Pulmonary artery endothelial cell (primary cell): ENCODE measurements at places on chromosomes 1 and 21. TPM values are rescaled to one million over a fixed set of nuclear protein-coding genes. Genes with fewer than 3 reads are reported as not detected.

GRCh38 chr21:42092771-42093170, 21.7 kb downstream of the UMODL1 start:
- DNase-seq: no peak

- no peak for DNase-seq
These were observed 48.5 kb upstream of the FBXO28 start for GRCh38 chr1:224065455-224065854.

DNA sequence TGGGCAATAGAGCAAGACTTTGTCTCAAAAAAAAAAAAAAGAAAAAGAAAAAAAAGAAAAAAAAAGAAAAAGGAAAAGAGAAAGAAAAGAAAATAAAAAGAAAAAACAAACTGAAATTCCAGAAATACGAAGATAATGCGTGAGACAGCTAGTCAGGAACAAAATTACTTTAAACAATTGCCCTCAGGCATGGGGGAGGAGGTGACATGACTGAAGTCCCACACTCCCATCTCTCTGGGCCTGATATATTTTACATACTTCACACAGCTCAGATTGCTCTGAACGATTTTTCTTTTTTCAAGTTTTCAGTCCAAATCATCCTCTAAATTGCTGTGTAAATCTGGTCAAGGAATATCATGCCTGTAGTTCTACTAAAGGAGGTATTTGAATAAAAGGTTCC, 409.5 kb upstream of the DEPDC1 start:
- no peak for DNase-seq

- DNase-seq: no peak
These were observed 15.4 kb downstream of the RAP1GAP start for GRCh38 chr1:21653744-21654100.

DNA sequence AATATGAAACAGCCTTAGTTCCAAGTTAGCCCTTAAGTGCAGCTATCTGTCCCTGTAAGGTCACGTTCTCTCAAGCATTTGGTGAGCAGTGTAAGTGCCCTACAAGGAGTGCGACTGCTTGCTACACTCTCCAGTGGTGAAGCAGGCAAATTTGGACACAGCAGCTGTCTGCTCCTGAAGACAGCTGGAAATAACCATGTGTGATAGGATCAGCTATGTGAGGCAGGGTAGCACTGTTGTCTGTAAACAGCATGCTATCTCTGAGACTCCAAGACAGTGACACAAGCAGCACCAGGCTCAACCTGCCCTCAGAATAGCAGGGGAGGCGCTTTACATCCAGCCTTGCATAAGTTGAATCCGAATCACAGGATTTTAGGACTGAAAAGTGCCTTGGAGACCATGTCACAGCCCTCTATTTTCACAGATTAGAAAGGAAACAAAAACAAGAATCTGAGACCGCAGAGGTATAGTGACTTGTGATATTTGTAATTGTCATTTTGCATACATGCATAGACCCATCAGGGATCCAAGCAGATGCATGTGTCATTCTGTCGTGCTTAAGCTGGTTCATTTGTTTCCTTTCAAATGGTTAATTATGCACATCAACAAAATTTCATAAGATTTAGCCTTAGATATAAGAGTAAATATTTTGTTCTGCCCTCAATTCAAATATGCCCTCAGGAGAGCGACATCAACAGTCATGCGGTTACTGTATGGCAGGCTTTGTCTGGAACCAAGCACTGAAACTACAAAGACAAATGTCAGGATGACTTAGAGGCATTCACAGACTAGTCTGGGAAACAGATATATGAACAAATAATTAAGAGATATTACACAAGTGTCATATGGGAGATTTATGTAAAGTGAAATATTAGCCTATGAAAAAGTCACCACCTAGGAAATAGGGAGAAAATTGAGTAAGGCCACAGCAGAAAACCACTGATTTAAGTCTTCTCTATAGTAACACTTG, 134.9 kb upstream of the NRIP1 start:
- DNase-seq: no peak

- DNase-seq: no peak
These were observed 71.5 kb downstream of the SMYD3 start for GRCh38 chr1:246435421-246436041.

DNA sequence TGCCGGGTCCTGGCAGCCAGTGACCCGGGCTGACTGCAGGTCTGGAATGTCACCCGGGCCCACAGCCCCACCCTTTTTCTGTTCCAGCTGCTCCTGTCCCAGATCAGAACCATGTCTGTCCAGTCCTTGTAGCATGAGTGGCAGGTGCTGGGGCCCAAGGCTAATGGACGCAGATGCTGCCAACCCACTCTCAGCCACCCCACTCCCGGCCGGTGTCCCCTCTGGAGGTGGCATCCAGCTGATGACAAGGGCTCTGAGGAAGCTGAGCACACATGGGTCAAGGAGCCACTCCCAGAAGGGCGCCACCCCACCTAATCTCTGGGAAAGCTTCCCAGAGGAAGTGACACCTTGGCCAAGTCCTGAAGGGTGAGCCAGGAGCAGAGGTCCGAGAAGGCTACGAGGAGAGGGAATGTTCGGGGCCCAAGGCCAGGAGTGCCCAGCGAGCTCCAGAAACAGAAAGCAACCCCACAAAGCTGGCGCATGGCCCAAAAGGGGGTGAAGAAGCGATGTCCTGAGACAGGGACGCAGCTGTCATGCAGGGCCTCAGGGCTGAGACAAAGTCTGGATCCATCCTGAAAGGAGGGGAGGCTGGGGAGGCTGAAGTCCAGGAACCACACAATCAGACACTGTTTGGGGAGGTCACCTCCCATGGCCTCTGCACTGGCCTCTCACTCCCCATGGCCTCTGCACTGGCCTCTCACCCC, 39.5 kb downstream of the ACOT7 start:
- no peak for DNase-seq

- DNase-seq: no peak
These were observed 68.7 kb downstream of the MORN1 start for GRCh38 chr1:2322581-2323211.

DNA sequence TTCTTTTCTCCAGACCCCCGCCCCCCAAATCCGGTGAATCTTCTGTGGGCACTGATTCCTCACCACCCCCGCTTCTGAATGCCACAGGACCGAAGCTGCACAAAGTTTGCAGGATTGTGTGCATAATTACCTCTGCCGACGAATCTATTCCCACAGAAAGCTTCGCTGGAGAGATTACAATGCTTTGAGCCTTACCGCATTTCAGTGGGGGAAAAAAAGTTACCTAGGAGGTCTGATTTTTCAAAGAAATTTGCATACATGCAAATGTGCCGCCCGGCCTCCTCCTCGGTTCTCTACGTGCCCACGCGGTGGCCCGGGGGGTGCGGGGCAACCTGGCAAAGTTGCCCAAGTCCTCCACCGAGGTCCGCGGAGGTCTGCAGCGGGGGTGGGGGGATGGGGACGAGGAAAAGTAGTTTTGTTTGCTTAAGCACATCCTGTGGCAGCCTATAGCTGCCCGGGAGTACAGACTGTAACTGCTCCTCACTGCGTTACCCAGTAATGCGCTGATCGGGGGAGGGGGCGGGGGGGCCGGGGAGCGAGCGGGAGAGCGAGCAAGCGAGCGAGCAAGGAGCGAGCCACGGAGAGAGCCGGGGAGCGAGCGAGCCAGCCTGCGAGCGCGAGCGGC, 563 bp upstream of the NFIA start:
- DNase-seq: no peak

GRCh38 chr1:33099290-33100118, 18.6 kb downstream of the AZIN2 start:
- DNase-seq: no peak

- no peak for DNase-seq
These were observed 410 bp downstream of the ACTA1 start for GRCh38 chr1:229433364-229434004.

DNA sequence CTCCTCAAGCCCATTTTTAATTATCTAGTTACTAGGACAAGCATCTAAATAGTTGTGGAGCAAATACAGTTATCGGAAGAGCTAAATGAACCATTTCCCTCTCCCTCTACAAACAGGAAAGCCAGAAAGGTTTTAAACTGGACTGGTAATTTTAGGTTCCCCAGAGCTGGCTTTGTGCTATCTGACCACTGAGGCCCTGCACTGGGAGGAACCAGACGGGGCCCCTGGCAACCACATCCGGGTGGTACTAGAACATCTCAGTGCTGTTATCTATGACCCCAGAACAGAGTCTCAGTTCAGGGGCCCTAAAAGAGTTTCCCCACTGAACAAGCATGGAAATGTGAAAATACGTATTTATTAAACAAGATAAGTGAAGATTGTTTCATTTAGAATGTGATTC, 7.7 kb upstream of the RSPH1 start:
- no peak for DNase-seq

GRCh38 chr1:244730153-244730933, 77.4 kb downstream of the DESI2 start:
- DNase-seq: no peak

DNA sequence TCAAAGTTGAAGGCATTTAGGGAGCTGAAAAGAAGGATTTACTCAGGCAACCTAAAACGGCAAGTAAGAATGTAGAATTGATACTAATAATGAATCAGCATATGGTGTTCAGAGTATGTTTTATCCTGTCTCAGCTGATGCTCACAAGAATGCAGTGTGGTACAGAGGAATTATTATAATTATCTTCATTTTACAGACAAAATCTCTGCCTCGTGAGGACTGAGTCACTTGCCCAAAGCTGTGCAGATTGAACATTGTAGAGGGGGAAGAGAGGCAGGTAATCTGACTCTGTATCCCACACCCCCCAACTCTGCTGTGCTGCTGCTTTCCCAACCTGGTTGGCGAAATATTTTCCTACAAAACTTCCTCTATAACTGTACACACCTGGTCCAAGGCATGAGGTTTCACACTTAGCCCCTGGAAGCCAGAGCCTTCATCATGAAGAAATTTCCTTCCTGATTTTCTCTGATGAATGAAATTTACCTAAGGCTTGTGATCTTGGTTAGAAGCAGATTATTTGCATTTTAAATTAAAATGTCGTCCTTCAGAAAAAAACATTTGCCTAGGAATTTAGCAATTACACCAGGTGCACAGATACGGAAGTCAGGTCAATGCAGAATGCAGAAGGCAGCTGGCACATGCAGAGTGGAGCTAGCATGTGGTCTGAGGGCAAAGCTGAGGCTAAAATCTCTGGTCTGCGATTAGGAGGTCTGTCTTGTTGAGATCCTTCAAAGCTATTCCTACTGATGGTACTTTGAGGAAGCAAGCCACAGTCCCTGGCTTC, 52.8 kb downstream of the DPT start:
- no peak for DNase-seq

DNA sequence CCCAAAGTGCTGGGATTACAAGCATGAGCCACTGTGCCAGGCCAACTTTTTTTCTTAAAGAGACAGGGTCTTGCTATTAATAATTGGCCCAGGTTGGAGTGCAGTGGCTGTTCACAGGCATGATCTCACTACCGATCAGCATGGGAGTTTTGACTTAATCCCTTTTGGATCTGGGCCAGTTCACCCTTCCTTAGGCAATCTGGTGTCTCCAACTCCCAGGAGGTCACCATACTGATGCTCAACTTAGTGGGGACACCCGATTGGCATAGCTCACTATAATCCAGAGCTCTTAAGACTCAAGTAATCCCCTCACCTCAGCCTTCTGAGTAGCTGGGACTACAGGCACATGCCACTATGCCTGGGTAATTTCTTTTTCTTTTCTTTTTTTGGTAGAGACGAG, 64.2 kb upstream of the SCYL3 start:
- no peak for DNase-seq

GRCh38 chr21:15894596-15894995, 164.8 kb downstream of the USP25 start:
- no peak for DNase-seq

DNA sequence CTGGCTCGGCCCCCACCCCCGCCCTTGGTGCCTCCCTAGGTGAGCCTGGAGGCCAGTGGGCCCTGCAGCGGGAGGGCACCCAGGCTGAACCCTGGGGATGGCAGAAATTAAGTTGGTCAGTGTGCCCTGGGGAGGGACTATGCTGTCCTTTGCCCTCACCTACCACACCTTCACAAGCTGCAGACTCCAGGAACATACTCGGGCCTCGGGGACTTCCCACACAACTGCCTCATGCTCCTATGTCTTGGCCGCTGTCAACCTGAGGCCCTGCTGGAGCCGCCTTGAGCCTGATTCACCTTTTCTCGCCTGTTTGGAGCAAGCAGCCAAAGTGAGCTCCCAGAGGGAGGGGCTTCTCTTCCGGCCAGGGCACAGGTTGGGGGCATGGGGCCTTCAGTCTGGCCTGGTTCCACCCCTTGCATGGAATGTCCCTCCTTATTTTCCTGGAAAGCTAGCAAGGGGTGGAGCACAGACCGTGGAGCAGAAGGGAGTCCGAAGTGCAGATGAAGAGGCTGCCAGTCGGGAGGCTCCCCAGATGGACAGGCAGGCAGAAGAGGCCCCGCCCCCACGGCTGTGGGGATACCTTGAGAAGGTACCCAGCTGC, 24.7 kb downstream of the KNCN start:
- DNase-seq: no peak

The TBX19 gene
- 0.40 and 0.74 TPM in 2 replicates for total RNA-seq

The DNAJC6 gene
- 2.5 and 9.4 TPM in 2 replicates for total RNA-seq

The LYST gene
- total RNA-seq: 9.2 and 10.0 TPM in 2 replicates

The TMEM82 gene
- total RNA-seq: not detected in 2 replicates

The SPRR1B gene
- not detected in 2 replicates for total RNA-seq

The CACNA1S gene
- not detected in 2 replicates for total RNA-seq

The NEGR1 gene
- total RNA-seq: 12.4 and 13.3 TPM in 2 replicates

The UBE2Q1 gene
- 34.9 and 39.6 TPM in 2 replicates for total RNA-seq

The MAB21L3 gene
- total RNA-seq: not detected in 2 replicates
